GM04503 (cell line): ENCODE measurements at places on chromosomes 3 and 15.

DNA sequence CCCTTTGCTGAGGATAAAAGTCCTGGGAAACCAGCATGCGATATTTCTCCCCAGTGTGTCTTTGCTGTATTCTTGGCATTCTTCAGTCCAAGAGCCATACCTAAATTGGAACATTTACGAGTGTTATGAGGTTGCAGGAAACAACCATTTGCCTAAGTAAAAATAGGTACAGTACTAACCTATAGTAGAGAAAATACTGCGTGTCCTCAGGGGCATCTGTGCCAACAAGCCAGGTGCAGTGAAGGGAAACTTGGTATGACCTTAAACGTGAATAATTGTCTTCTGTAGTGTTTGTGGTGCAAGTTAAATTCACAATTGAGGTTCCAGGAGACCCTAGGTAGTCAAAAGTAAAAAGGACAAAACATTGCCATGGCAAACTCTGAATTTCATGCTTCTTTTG is 12.2 kb downstream of the IL5RA start:
- DNase-seq, result no peak

DNA sequence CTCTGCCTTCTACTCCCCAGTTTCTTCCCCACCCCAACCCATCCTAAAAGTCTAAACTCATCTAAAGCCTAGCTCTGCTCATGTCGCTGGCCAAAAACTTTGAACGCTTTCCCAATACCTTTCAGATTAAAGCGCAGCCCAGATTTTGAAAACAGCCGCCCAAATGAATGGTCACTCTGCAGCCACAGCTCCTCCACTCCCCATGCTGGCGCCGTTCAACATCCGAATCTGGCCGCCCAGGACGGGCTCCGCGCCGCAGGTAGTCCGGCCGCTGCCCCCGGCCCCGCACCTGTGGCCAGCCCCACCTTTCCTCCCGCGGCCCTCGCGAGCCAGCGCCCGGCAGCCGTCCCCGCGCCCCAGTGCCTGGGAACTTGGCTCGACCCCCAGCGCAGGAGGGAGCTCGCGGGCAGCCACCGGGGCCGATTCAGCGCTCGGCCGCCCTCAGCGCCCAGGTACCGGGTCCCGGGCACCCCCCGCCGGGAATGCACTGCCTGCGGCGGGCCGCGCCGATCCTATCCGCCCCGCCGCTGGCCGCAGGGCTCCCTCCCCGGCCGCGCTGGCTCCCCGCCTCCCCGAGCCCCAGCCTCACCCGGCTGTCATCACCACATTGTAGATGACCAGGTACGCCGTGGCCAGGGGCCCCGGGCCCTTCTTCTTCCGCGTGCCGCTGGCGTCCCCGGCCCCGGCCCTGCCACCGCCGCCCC is 417 bp downstream of the HACD2 start:
- DNase-seq, result no peak

DNA sequence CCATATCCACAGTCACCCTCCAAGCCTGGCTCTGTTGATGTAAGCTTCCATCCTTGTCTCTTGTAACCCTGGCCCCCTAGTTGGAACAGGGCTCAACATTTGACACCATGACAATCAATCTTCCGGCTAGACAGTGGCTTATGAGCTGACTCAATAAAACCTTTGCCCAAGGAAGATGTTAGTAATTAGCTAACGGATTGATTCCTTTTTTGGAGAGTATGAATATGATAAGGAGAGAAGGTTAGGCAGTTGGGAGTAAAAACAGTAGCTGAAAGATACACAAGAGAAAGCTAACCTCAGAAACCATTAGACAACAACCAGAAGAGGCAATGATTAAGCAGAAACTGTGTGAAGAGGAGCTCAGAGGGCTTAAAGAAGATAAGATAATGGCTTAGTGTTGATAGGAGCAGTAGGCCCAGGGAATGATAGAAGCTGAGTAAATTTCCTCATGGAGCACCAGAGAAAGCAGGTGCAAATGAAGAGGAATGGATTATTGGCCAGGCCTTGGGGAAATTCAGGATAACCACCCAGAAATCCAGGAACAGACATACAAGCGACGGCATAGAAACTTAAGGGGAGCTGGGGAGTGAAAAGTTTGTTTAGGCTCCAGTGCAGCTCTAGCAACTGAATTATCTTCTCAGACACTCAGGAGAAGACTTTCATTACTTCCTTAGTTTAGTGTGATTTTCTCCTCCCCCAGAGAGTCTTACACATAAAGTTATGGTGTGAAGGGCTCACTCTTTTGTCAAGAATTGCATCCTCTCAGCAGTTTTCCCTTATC is 7.8 kb upstream of the RFX7 start:
- no peak for DNase-seq

GRCh38 chr3:16240229-16241023 is 24.3 kb downstream of the DPH3 start:
- peak; percentile 60 for DNase-seq

- no peak for DNase-seq
Measured at GRCh38 chr3:130384476-130385025, 39.1 kb downstream of the COL6A5 start.

GRCh38 chr3:111862974-111863373 is 3.9 kb downstream of the PHLDB2 start:
- no peak for DNase-seq

DNA sequence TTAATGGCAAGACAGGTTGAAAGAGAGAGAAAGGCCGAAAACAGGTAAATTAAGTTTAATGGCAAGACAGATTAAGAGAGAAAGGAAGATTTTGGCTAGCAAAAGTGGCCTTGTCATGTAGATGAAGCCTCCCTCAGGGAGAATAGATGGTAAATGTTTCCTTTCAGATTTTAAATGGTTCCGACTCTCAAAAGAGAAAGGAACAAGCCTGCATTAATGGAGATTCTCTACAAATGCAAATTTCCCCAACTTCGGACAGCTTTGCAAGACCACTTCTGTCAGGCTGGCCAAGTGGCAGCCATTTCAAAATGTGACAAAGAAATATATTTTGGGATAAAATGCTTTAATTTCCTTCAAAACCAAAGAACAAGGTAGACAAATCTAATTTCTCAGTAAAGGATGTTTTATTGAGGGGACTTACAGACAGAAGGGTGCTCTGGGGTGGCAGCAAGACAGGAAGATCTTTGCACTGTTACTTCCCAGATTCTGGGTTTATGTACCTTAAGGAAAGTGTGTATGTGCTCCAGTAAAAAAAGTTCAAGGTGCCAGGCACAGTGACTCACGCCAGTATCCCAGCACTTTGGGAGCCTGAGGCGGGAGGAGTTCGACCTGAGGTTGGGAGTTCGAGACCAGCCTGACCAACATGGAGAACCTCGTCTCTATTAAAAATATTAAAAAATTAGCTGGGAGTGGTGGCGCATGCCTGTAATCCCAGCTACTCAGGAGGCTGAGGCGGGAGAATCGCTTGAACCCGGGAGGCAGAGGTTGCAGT is 626.3 kb upstream of the NAALADL2 start:
- no peak for DNase-seq

DNA sequence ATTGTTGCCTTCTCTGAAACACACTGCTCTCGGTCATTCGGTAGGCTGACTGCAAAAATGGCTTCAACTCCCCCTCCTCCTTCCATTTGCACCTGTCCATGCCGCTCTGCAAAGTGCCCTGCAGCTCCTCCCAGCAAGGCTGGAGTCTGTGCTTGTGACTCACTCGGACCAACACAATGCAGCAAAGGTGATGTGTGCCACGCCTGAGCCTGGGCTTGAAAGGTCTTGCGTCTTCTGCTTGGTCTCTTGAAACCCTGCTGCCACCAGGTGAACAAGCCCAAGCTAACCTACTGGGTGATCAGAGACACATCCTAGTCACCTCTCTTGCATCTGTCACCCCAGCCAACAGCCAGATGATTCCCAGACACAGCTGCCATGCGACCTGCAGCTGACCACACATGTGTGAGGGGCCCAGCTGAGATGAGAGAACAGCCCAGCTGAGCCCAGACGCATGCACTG is 71.1 kb downstream of the MGLL start:
- no peak for DNase-seq

- DNase-seq, result no peak
Measured at GRCh38 chr15:69669446-69669845, 216.8 kb downstream of the RPLP1 start.

DNA sequence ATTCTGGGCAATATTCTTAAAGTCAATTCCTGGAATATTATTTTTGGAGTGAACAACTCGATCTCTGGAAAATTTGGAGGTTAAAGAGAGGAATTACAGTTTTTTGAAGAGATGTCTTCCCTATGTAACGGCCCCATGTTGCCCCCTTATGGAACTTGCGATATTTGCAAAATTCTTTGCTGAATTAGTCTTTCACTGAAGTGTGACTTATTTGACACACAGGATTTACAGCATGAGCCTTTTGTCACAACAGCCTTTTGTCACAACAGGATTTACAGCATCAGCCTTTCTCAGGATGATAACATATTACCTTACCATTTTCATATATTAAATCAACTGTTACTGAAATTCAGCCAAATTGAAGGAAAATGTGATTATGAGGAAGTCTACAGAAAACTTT is 37.8 kb upstream of the SPTSSB start:
- no peak for DNase-seq

- DNase-seq, result no peak
Measured at GRCh38 chr3:129506231-129506742, 22.2 kb upstream of the RHO start.

- DNase-seq, result no peak
Measured at GRCh38 chr3:130341882-130342281, 3.6 kb upstream of the COL6A5 start.

DNA sequence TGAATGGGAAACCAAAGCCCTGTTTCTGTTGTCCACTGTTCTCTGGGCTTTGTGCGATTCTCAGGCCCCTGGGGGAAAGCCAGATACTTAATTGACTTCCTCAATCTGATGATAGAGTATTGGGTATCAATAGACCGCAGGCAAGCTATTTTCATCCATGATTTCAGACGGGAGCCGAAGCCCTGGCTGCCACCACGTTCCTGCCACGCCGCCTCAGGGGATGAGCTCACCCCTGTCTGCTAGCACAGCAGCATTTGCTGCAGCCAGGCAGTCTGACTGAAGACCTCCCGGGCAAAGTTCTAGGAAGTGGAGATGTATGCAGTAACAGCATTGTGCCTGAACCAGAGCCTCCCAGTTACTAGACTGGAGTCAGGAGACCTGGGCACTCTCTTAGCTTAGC is 69.8 kb downstream of the ISG20 start:
- DNase-seq, result no peak

DNA sequence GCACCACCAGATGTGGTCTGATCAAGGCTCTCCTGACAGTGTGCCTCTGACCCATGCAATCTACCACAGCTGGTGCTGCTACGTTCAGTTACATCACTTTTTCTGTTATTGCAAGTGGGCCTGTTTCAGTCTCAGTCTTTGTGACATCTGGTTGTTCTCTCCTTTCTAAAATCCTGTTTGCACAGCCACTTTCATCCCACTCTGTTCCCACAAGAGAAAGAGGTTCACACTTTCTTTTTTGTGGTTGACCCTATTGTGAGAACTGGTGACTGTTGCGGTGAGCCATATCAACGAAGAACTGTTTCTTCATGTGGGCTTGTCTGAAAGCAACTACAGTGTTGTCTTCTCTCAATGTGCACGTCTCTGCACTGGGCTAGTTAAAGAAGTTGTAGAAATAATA is 342.8 kb upstream of the ARPP21 start:
- no peak for DNase-seq

GRCh38 chr3:72633534-72633933 is 214.7 kb downstream of the SHQ1 start:
- no peak for DNase-seq

GRCh38 chr3:71464613-71465012 is 118.9 kb downstream of the FOXP1 start:
- no peak for DNase-seq

GRCh38 chr15:86002444-86002843 is 77.2 kb upstream of the AGBL1 start:
- no peak for DNase-seq

DNA sequence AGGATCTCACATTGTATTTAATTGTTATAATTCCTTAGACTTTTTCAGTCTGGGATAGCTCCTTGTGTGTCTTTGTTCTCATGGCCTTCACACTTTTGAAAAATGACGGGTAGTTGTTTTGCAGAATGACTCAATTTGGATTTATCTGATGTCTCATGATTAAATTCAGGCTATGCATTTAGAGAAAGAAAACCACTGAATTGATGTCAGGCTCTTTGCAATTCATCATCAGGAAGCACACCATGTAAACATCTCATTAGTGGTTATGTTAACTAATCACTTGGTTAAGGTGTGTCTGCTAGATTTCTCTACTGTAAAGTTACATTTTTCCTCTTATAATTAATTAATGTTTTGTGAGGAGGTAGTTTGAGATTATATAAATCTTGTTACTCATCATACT is 8.0 kb upstream of the SLC22A13 start:
- DNase-seq, result no peak

GRCh38 chr3:109930582-109930981 is 593.2 kb upstream of the DPPA4 start:
- no peak for DNase-seq

- DNase-seq, result no peak
Measured at GRCh38 chr3:116048991-116049390, 396.3 kb downstream of the LSAMP start.

DNA sequence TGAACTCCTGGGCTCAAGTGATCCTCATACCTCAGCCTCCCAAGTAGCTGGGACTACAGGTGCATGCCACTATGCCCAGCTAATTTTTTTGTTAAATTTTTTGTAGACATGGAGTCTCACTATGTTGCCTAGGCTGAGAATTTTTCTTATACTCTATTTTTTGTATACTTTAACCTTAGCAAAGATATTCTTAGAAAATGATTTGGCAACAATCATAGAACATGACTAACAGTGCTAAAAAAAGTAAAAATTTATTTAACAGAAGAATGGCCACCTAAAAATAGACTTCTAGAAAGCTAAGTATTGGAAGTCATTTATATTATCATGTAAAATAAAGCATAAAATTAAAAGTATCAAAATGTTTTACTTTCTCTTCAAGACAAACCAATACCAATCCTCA is 322.3 kb downstream of the PLCL2 start:
- DNase-seq, result no peak

DNA sequence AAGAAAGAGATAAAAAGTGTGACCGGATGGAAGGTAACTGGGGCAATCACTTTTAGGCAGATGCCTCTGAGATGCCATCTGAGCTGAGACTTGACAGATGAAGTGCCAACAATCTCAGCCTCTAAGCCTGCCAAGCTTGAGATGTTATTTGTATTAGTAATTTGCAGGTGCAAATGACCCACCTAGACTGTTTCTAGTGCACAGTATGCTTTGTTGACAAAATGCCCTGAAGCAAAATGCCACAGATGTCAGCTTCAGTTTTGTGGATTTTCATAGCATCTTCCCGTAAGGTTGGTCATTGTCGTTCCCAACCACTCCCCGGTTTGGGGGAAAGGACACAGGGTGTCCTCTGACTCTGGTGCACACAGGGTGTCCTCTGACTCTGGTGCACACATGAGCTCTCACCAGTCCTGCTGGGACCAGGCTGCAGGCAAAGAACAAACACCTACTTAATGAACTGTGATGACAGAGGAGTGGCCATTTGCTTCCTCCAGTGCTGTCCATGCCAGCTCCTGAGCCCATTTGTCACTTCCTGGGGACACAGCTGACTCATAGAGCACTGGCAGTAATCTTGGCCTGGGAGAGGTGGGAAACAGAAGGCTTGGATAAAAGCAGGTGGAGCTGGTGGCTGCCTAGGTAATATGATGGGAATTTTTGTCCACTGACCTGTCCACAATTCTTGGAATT is 16.7 kb upstream of the PPP1R2 start:
- no peak for DNase-seq
